ENCODE measurements at places on chromosomes 3 and 15.

- peak; percentile 60 for DNase-seq
These were observed 11.3 kb downstream of the PRKCI start for GRCh38 chr3:170233530-170233929.

GRCh38 chr3:108100906-108101660 is 10.3 kb upstream of the CD47 start:
- DNase-seq = no peak

GRCh38 chr3:126866175-126866759 is 116.6 kb upstream of the PLXNA1 start:
- DNase-seq = no peak

GRCh38 chr15:53256043-53256442 is 465.9 kb upstream of the ONECUT1 start:
- DNase-seq = no peak

DNA sequence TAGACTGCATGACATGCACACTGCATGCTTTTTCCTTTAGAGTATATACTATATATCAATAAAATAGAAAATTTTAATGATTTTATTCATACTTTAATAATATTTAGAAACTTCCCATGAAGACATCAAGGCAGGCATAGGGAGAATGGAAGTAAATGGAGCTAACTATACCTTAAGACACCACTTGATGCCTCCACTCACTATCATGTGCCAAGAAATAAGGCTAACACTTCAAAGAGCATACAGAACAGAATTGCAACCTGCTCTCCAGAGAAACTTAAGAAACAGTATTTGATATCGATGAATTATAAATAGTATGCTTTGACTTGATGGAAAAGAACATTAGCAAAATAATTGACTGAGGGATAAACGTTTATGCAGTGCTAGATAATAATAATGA is 192.6 kb upstream of the MBNL1 start:
- no peak for DNase-seq

- DNase-seq = no peak
These were observed 39.2 kb downstream of the SPPL2A start for GRCh38 chr15:50726315-50726714.

DNA sequence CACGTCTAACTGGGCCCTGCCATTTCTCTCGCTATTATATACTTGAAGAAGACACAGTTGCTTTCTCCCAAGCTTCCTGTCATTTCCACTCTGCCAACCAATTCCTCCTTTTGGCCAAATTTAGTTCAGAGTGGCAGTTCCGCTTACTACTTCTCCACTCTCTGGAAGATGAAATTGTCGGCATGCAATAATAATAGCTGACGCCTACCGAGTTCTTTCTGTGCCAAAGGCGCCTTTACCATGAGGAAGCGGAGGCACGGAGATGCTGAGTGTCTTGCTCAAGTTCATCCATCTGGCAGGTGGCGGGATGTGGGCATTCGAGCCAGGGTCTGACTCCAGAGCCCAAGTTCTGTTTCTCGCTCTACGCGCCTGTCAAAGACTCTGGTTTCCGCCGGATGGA is 14.6 kb upstream of the NRROS start:
- no peak for DNase-seq
